ENCODE measurements at places on chromosomes 4 and X.

GRCh38 chrX:111322231-111322855 is 52.1 kb upstream of the CAPN6 start:
- peak; percentile 33 for DNase-seq

DNA sequence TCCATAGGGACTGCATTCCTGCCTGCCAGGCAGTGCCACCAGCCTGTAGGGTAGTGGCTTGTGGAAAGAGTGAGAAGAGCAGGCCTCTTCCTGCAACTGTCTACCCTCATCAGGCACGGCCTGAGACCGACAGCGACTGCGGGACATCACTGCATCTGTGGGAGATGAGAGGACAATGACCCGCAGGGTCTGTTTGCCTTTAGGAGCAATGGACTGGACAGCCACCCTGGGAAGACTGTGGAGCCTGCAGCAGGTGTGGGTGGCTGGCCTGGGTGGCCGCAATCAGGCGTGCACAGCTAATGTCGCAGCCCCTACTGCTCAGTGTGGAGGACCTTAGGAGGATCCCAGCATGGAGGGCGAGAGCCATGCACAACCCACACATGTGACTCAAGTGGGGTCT is 227.9 kb downstream of the PTTG2 start:
- no peak for DNase-seq

GRCh38 chr4:189035654-189036053 is 896.4 kb downstream of the TRIML1 start:
- DNase-seq: no peak

- DNase-seq: peak; percentile 27
Observed at GRCh38 chr4:153641532-153641931, 42.5 kb upstream of the TLR2 start.

DNA sequence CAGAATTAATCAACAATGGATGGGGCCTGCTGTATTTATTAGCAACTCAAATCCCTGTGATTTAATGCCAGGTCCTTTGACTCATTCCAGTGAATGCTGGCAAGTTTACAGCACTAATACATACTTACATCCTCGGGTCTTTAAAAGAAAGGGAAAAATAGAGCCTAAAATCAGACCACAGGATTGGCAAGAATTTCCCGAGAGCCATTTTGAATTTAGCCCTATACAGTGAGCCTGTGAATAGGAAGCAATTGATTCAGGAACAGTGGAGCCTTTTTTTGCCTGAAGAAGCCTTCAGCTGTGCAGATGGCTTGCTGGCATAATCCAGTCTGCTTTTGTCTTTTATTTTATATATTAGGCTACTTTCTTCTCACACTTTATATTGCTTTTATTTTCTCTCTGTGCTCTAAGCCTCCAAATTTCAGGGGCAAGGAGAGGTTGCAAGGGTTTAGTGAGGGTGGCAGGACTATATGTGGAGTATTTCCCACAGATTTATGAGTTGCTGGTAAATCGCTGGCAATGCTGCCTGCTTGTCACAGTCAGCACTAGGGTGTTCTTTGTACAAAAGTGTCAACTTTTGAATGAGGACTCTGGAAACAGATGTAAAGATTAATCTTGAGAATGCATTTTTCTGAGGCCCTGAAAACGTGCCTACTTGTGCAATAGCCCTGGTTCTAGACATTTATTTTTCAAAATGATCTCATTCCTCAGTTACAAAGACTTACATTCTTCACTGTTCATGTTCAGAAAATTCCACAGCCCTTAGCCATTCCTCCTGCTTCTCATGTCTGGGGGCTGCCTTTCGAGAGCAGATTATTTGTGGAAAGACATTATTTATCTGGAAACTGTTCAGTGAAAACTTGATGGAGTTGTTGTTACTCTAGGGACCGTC is 303.5 kb downstream of the SPRY1 start:
- peak; percentile 94 for DNase-seq

- DNase-seq: no peak
Observed at GRCh38 chr4:147123146-147123545, 177.5 kb upstream of the TTC29 start.

GRCh38 chr4:151810476-151810875 is 49.7 kb upstream of the GATB start:
- no peak for DNase-seq

GRCh38 chrX:149151805-149152757 is 353.0 kb downstream of the IDS start:
- peak; percentile 89 for DNase-seq

DNA sequence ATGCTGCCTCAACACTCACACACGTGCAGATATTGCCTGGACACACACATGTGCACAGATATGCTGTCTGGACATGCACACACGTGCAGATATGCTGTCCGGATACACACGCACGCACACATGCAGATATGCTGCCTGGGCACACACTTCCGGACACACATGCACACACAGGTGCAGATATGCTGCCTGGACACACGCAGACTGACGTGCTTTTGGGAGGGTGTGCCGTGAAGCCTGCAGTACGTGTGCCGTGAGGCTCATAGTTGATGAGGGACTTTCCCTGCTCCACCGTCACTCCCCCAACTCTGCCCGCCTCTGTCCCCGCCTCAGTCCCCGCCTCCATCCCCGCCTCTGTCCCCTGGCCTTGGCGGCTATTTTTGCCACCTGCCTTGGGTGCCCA is 14.7 kb downstream of the FGFRL1 start:
- no peak for DNase-seq

GRCh38 chrX:13059637-13060499 is 15.4 kb upstream of the FAM9C start:
- DNase-seq: peak; percentile 86

- no peak for DNase-seq
Observed at GRCh38 chrX:103674531-103675454, 11.7 kb downstream of the MORF4L2 start.

GRCh38 chrX:1249101-1249887 is 19.3 kb upstream of the CSF2RA start:
- DNase-seq: no peak

DNA sequence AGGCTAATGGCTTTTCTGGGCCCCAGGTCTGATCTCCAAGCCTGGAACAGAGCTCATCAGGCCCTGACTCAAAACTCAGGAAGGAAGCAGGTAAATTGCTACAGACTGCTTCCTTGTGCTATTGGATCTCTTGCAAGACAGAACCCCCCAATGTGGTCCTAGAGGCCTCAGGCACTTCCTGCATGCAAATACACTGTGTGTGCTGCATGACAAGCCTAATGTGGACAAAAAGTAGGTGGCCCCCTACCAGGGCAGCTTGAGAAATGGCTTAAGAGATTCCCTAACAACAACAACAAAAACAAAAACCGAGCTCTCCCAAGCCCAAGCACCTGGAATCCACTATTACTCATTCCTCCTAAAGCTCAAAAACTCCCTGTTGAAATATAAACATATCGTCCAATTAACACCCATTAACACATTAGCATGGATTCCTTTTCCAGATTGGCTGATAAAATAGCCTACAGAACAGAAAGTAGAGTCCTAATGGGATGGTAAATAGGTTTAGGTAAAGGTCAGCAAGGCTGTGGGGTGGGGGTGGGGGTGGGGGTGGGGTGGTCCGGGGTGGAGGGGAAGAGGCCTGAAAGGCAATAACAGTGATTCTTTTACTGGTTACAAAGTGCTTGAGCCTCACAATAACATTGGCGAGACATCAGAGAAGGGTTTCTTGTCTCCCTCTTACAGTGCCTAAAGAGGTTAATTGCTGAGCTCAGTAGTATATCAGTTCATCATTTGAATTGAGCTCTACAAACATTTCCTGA is 24.1 kb upstream of the FGF16 start:
- DNase-seq: no peak

DNA sequence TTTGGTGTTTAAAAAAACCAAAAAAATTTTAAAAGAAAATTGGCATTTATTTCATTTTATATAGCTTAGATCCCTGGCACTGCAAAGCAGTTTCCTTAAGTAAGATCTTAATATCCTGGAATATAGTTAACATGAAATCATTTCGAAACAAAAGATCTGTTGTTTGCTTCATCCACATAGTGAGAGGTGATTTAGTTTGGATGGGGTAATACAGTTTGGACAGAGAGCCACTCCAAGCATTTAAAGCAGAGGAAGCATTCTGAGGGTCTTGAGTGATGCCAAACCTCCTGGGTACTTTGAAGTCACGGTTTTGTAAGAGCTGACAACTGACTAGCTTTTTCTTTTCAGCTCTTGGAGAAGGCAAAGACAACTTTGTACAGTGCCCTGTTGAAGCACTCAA is 28.7 kb downstream of the NOCT start:
- no peak for DNase-seq

- DNase-seq: no peak
Observed at GRCh38 chrX:17703201-17703600, 34.1 kb upstream of the SCML1 start.

DNA sequence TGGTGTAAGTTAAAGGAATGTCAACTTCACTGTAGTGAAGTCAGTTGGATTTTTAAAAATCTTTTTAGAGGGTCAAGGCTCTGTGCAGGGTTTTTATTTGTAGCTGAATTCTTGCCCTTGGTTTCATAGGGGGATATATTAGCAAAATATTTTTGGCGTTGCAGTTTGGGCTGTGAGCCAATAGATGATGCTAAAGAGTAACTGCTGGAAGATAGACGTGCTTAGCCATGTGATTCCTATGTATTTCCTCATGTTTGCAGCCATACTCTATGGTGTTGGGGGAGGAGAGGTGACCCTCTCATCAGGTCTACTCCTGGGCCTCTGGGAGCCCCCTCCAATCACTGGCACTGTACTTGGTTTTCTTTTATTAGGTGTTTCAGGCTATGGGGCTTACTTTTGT is 246.7 kb upstream of the ARHGAP24 start:
- no peak for DNase-seq

GRCh38 chr4:112807083-112807482 is 170.1 kb downstream of the LARP7 start:
- no peak for DNase-seq

DNA sequence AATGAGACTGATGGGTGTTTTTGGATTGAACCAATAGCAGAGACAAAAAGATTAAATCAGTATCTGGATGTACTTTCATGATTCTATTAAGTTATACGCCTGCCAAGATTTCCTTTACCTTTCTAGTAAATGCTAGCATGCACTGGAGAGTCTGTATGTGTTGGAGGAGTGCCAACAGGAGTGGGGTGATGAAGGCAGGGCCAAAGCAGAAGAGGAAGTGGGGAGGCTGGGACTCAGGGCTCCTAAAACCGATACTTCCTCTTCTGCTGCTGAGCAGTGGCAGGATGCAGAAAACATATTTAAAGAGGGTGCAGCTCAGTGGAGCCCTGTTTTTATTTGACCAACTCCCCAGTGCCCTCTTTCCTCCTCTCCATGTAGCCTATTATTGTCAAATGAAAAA is 5.6 kb downstream of the CYSLTR1 start:
- no peak for DNase-seq

GRCh38 chr4:15695729-15696128 is 7.1 kb upstream of the BST1 start:
- no peak for DNase-seq

- DNase-seq: no peak
Observed at GRCh38 chr4:6573986-6574746, 823 bp upstream of the MAN2B2 start.

GRCh38 chr4:174521800-174522182 is 497 bp downstream of the HPGD start:
- DNase-seq: no peak

DNA sequence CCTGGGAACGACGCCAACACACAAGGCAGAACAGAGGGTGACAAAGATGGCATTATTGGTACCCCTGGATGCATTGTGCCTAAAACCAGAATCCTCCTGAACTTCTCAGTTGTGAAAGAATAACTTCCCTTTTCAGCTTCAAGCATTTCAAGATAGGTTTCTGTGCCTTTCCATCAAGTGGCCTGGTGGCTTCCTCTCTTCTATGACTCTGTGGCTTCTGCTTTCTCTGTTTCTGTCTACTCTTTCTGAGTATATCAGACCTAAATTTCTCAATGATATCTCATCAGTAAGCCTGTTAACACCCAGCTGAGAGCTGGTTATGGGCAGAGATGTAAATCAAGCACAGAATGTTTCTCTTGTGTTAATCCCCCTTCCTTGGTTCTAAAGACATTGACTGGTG is 21.4 kb upstream of the FAM9B start:
- DNase-seq: no peak

- DNase-seq: no peak
Observed at GRCh38 chr4:90602726-90603125, 475.5 kb downstream of the CCSER1 start.

GRCh38 chrX:113743069-113743468 is 840.8 kb upstream of the HTR2C start:
- DNase-seq: no peak

DNA sequence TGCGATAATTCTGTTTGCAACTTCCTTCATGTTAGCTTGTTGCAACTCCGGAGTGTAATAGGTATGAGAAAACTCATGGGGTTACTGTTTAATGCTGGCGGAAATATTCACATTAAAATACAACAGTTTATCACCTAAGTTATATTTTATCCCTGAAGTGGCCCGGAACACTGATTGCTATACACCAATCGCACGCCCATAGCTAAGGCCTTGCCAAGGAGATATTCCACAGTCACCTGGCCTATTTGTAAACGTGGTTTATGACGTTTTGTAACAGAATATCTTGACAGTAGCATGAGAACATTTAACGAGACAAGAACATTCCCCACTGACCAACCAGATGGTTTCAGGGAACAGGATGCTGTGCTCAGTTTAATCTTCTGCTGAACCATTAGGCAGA is 23.2 kb upstream of the FAM90A26 start:
- no peak for DNase-seq

DNA sequence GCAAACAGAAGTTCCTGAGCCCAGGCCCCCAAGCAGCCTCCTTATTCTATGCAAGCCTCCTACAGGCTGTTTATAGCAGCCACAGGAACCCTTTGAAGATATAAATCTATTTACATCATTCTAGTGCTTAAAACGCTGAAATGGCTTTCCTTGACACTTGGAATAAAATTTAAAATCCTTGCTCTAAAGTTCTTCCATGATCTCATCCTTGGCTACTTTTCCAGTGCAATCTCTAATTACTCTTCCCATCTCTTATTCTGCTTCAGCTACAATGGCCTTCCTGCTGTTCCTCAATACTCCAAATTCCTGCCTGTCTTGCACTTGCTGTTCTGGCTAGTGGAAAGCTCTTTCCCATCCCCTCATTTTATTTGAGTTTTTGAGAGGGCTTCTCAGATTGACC is 634.2 kb upstream of the NR3C2 start:
- DNase-seq: no peak

GRCh38 chr4:169164669-169165415 is 105.9 kb downstream of the SH3RF1 start:
- DNase-seq: peak; percentile 58

DNA sequence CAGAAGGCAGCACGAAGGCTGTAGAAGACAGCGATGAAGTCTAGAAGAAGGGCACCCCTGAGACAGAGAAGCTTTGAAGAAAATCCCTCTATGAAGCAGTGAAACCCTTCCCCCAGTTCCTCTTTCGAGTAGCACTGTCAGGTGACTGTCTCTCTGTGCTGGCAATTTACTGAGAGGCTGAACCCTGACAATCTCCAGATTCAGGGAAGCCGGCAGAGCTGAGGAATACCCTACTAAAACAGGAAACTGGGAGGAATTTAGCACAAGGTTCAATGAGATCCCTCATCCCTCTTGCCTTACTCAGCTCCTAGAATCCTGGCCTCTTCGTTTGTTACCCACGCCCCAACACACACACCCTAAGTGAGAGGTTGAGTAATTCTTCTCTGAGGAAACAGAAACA is 239.7 kb upstream of the NOCT start:
- DNase-seq: peak; percentile 58

- peak; percentile 70 for DNase-seq
Observed at GRCh38 chr4:51895816-51896408, 53.0 kb downstream of the DCUN1D4 start.

GRCh38 chr4:4555916-4556315 is 14.1 kb upstream of the STX18 start:
- DNase-seq: peak; percentile 70

All from fibroblast of mammary gland (primary cell).